ENCODE measurements at places on chromosomes 16 and 17. TPM values are rescaled to one million over a fixed set of nuclear protein-coding genes. Genes with fewer than 3 reads are reported as not detected.

Gene TBC1D3K
- not detected for total RNA-seq

Gene NME3
- total RNA-seq: 37.4 TPM

Gene SERPINF2
- total RNA-seq: 0.45 TPM

Gene LPCAT2
- 0.18 TPM for total RNA-seq

Gene TMC5
- not detected for total RNA-seq

Gene TNFRSF17
- not detected for total RNA-seq

Gene TRPV2
- 24.7 TPM for total RNA-seq

Gene MMP28
- 0.23 TPM for total RNA-seq

Gene PHKB
- total RNA-seq: 17.2 TPM

Gene HOXB3
- total RNA-seq: 0.81 TPM

Gene CIITA
- 2.4 TPM for total RNA-seq

Gene TBC1D3E
- not detected for total RNA-seq

Measured in activated T-cell treated with anti-CD3 and anti-CD28 coated beads, Interleukin-2, amount 50 U/mL, for 4 hours (primary cell).